ENCODE measurements at places on chromosomes 16 and 17. TPM values are rescaled to one million over a fixed set of nuclear protein-coding genes. Genes with fewer than 3 reads are reported as not detected.
A peak's percentile ranks its signal among the peaks of the same experiment; 100 is the strongest.

The SLC12A3 gene
- total RNA-seq: not detected

The LPCAT2 gene
- 0.59 TPM for total RNA-seq

The KRTAP17-1 gene
- not detected for total RNA-seq

The TP53 gene
- 127 TPM for total RNA-seq

DNA sequence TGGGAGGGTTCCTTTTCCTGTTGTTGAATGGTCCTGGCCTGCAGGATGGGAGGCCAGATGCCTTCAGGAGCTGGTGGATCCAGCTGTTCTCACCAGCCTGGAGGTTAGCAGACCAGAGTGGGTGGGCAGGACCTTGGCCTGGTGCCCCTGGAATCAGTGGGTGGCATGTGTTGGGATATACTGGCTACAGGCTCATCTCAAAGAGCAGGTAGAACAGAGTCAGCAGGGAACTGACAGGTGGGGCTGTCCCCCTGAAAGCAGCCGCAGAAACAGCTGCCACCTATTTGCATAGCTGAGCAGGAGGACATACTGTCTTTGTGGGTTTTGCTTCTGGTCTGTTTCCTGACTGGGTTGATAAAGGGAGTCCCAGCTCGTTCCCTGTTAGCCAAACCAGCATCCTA lies 144.1 kb downstream of the RAB11FIP4 start:
- no peak overlapping the region for H3K4me3 ChIP-seq
- DNase-seq: peak; percentile 74
- peaks cover 11% of the 10 kb centered on the region for H3K36me3 ChIP-seq
- H3K4me1 ChIP-seq: peaks cover 18% of the 10 kb centered on the region
- no peak overlapping the region for H3K27ac ChIP-seq

- peak; percentile 95 for DNase-seq
- H3K4me3 ChIP-seq: peak overlapping the region; percentile 96
- H3K4me1 ChIP-seq: peaks cover 18% of the 10 kb centered on the region
Measured at GRCh38 chr17:68035131-68035522, 408 bp upstream of the KPNA2 start.

DNA sequence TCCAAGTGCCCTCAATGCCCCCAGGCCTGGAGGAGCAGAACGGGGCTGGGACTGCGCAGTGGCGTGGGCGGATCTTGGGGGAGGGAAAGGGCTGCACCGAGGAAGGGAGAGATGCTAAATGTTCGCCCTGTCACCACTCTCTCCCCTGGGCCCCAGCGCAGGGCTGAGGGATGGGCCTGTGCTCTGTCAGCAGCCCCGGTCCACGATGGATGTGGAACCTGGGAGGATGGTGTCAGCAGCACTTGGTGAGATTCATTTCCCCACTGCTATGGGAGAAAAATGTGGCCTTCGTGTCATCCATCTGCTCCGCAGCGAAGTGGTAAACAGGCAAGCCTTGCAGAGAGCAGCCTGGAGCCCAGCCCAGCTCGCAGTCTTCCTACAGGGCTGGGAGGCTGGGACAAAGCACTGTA lies 72.0 kb downstream of the TMEM132E start:
- H3K4me1 ChIP-seq: no peaks in the 10 kb centered on the region
- no peak for DNase-seq
- no peak overlapping the region for H3K4me3 ChIP-seq

- no peak overlapping the region for H3K4me3 ChIP-seq
- H3K36me3 ChIP-seq: no peaks in the 10 kb centered on the region
- no peaks in the 10 kb centered on the region for H3K4me1 ChIP-seq
- DNase-seq: no peak
Measured at GRCh38 chr16:58042886-58043515, 17.4 kb downstream of the MMP15 start.
